ENCODE measurements at places on chromosomes 5 and 9.

DNA sequence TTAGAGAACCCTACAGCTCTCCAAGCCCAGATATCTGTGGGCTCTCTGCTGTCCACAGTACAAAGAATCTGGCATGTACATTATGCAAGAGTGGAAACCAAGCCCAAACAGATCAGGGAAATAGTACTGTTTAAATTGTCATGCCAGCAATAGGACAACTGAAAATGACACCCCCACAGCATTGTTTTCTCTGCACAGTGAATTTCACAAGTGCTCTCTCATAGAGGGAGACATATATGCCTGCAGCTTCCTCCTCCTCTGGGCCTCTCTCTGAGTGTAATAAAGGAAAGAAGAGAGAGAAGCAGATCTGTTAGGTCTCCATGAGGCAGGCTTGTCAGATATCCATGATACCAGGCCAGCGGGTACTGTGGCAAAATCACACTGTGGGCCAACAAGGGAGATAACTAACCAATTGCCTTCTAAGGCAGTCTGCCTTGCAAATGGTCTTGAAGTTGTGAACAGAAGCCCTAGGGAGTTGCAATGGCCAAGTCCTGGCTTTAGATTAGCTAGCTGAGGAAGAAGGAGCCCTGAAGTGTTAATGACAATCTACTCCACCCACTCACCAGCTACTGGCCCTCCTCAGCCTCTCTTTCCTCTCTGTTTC is 54.4 kb upstream of the JMY start:
- DNase-seq = no peak

GRCh38 chr5:105033637-105034400 is 1471.2 kb upstream of the NUDT12 start:
- DNase-seq = no peak

DNA sequence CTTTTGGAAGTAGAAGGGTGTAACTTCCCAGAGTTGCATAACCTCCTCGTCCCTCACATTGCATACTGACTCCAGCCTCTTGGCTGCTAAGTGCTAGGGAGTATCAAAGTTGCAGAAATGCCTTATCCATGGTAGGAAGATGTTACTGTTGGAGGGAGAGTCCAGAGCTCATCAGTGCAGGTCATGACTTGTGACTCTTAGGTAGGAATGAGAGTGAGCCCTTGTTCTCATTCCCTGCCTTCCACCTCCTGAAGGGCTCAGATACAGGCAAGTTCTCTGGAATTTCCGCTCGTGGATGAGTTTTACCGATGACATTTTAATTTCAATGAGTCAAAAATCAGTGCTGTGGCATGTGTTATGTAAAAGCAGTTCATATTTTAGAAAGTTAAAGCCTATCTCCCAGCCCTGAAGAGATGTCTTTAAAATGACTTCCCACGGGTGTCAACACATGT is 17.0 kb downstream of the IRX1 start:
- no peak for DNase-seq

- no peak for DNase-seq
Observed at GRCh38 chr9:29798599-29798998, 2225.3 kb upstream of the C9orf72 start.

DNA sequence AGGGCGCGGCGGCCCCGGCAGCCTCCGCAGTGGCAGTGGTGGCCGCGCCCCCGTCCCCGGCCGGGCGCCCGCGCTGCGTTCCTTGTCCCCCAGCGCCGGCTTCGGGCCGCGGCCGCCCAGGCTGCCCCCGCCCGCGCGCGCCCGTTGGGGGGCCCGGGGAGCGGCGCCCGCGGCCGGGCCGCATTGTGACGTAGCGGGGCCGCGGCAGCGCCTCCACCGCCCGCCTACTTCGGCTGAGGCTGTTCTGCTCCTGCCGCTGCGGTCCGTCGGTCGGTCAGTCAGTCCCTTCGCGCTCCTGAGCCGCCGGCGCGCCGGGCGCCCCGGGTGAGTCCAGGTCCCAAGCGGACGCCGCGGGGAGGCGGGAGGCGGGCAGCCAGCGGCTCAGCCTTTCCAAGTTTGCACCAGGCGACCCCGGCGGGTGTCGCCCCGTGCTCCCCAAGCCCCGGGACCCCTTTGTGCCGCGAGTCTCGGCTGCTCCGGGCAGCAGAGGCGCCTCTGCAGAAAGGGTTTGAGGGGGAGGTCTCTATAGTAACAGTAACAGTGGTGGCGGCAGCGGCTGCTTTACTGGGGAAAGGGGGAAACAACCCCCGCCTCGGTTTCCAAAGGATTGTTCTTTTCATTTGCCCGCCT is at the start of gene SNCAIP:
SNCAIP (plus strand) TSS at position 277 of the 630 bp plus-strand sequence. CDS start 78,898 bp downstream, outside the sequence.
- DNase-seq = no peak

- no peak for DNase-seq
Observed at GRCh38 chr5:32783661-32784060, 72.5 kb downstream of the NPR3 start.

DNA sequence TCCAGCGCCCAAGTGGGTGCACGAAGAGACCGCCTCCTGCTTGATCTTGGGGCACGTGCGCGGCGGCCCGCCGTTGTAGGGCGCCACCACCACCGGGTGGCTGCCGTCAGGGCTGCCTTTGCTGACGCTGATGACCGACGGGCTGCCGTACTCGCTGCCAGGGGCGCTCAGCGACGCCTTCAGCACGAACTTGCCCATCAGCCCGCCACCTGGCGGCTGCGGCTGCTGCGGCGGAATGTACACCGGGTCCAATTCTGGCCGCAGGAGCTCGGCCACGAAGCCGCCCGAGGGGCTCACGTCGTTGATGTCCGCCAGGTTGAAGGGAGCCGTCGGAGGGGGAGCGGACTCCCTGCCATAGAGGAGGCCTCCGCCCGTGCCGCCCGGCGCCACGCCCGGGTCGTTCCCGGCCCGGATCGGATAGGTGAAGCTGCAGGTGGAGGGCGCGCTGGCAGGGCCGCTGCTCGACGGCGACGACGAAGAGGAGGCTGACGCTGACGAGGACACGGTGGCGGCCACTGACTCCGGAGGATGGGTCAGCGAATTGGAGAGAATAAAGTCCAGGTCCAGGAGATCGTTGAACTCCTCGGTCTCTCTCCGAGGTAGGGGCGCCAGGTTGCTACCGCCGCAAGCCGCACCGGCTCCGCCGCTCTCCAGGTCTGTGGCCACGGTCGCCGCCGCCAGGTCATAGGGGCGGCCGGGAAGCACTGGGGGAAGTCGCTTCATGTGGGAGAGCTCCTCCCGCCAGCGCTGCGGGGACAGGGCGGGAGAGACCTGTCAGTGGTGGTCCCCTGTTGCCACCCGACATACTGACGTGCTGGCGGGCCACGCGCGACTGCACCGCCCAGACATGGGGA is 1.8 kb downstream of the KLF4 start:
- DNase-seq = peak; percentile 35

- no peak for DNase-seq
Observed at GRCh38 chr5:73129143-73129542, 8.8 kb downstream of the TMEM171 start.

DNA sequence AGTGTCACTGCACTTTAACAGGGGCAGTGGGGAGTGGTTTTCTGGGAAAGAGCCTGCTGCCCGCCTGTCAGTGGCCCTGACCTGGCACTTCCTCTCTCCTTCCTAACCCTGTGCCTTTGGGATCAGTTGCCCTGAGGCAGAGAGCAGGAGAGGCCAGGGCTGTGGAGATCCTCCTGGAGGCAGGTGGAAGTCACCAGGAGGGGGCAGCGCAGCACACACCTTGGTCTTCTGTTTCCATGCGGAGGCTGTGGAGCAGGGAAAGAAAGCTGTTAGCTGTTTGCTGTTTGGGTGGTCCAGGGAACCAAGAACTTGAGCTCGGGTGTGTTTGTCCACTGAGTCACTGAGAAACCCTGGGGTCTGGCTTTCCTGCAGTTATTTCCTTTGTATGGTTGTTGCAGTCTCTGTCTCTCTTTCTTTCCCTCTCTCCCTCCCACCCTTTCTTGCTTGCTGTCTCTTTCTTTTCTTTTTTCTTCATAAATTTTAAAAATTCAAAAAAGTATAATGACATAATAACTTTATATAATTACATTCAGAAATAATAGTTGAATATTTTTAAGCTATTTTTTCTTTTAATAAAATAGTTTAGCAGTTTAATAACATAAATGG is 28.1 kb downstream of the NTRK2 start:
- peak; percentile 52 for DNase-seq

DNA sequence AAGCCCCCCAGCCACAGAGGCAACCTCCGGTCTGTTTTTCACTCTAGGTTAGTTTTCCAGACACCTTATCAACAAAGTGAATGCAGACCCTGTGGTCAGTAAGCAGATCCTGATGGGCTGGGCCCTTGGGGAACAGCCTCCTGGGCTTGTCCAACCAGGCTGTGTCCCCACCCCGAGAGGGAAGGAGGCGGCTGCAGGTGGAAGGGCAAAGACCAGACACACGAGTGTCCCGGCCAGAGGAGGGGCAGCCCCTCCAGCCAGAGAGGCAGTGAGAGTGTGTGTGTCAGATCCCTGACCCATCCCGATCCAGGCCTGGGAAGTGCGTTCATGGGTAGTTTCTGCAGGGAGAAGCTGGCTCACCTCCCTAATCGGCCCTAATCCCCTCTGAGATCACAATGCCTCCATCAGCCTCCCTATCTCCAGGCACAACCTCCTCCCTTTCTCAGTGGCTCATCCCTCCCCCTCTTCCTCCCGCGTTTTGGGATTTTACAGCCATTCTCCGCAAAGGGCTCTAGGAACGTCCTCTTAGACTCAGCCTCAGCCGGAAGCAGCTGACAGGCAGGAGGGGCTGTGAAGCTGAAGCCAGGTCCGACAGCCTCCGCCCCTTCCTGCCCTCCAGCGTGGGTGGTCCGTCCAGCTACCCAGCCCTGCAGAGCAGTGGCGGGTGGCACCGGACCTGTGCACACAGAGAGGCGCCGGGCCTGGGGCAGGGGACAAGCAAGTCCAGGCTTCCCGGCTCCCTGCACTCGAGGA is 9.7 kb downstream of the SLC12A7 start:
- DNase-seq = no peak

- DNase-seq = no peak
Observed at GRCh38 chr9:16869131-16869881, 1.2 kb downstream of the BNC2 start.

- DNase-seq = no peak
Observed at GRCh38 chr5:150211156-150212030, 21.5 kb downstream of the SLC6A7 start.

All from activated T-cell treated with anti-CD3 and anti-CD28 coated beads, Interleukin-2, amount 50 U/mL, for 48 hours (primary cell).